Activated CD8-positive, alpha-beta memory T cell treated with anti-CD3 and anti-CD28 coated beads for 24 hours (primary cell): ENCODE measurements at places on chromosomes 6 and 20.

DNA sequence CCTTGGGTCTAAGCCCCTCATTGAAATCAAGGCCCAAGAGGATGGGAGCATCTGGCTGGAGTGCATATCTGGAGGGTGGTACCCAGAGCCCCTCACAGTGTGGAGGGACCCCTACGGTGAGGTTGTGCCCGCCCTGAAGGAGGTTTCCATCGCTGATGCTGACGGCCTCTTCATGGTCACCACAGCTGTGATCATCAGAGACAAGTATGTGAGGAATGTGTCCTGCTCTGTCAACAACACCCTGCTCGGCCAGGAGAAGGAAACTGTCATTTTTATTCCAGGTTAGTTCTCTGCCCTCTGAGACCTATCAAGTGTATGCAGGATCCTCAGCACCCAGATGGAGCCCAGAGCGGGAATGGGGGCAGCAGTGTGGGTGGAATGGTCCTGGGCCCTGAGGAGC is 5.1 kb downstream of the BTN2A2 start:
- DNase-seq = no peak

GRCh38 chr6:91590191-91590590 is 1003.3 kb upstream of the MAP3K7 start:
- DNase-seq = no peak

DNA sequence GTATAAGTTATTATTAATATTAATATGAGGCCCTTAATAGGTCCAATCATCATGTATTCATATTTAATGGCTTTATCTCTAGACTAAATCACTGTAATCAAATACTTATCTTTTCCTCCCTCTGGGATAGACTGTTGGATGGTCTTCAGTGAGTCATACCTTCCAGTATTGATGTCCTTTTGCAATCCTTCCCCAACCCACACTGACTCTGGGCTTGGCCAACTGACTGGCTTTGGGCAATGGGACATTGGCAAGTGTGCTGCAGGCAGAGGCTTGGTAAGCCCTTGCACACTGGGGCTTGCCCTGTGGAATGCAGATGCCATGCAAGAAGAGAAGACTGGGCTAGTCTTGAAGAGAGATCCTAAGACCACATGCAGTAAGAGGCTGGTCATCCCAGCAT is 136.6 kb downstream of the CCDC170 start:
- DNase-seq = no peak

DNA sequence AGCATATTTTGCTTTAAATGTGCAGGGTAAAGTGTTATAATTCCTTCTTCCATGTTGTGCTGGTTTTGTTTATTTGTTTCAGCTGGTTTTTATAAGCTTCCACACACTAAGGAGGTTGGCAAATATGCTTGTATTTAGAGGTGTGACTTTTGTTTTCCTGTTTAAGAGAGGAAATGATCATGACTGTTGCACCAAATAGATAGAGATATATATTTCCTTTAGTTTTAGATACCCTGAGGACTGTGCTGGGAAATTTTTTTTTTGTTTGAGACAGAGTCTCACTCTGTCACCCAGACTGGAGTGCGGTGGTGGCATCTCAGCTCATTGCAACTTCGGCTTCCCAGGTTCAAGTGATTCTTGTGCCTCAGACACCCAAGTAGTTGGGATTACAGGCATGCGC is 5.8 kb downstream of the TBPL1 start:
- no peak for DNase-seq

GRCh38 chr6:41439524-41440418 is 104.4 kb downstream of the NCR2 start:
- DNase-seq = no peak

DNA sequence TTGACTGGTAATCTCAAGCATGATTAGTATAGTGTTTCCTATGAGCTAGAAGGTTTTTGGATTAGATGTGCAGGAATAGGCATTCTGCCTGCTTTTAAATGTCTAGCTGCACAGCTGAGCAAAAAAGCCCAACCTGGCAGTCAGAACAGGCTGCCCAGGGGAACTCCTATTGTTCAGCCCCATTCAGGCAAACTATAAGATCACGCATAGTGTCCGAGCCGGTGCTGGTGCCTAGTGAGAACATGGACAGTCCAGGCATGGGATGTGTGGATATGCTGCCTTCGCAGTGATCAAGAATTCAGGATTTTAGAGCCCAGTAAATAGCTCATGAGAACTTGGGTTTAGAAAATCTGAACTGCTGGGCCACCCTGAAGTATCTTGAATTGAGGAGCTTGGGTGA is 348.8 kb downstream of the UTRN start:
- no peak for DNase-seq

GRCh38 chr6:170367241-170367640 is 60.7 kb downstream of the FAM120B start:
- DNase-seq = no peak

- DNase-seq = no peak
Observed at GRCh38 chr6:166713434-166714186, 86.6 kb upstream of the RPS6KA2 start.

DNA sequence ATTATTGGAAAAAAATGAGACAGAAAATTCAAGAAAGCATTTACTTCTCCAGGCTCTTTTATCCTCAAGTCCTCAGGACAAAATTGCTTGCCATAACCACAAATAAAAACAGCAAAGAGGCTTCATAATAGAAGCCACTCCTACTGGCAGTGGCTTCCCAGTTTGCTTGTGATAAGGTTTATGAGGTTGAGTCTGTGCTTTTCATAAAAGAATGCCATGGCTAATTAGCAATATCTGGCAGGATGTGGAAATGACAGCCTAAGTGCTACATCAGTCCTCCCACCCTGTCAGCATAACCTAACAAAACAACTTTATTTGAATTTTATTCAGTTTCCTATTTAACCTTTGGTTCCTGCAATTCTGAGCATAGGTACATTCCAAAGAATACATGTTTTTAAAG is 80.9 kb upstream of the HTR1E start:
- DNase-seq = no peak

- DNase-seq = no peak
Observed at GRCh38 chr20:19460386-19460785, 247.9 kb downstream of the SLC24A3 start.

DNA sequence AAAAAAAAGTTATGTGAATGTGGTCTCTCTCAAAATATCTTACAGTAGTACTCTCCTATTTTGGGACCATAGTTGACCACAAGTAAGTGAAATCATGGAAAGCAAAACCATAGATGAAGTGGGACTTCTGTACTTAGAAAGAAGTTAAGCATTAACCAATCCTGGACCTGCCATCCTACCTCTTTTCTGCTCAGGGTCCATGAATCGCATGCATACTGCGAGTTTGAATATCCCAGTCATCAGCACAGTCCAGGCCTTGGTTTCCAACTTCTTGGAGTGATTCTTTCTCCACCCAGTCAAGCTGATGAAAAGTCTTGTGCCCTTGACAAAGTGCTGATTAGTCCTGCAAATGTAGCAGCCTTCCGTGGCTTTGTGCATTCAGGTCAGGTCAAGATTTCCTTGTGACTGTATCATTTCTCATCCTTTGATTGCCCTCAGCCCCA is 46.0 kb downstream of the RNF217 start:
- DNase-seq = no peak

- DNase-seq = peak; percentile 70
Observed at GRCh38 chr20:47453167-47453782, 48.4 kb upstream of the NCOA3 start.

GRCh38 chr6:53273370-53273769 is 75.4 kb downstream of the ELOVL5 start:
- no peak for DNase-seq

DNA sequence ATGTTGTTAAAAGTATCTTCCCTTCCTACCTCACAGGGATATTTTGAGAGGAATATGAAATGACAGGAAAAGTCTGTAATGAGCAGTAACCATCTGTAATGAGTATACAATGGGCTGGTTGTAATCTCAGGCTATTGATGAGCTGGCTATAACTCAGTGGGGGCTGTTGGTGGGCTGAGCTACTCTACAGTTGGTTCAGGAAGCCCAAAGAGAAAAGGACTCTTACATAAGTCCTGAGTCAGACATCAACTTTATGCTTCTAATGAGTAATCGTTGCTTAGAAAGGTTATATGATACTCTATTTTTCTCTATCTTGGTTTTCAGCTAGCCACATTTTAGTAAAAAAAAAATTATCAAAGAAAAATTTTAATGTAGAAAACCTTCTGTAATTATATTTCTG is 26.4 kb downstream of the ZNF391 start:
- DNase-seq = no peak
